ENCODE measurements at places on chromosomes 2 and 18. TPM values are rescaled to one million over a fixed set of nuclear protein-coding genes. Genes with fewer than 3 reads are reported as not detected.

The TDRD15 gene
- total RNA-seq: not detected

The IL36G gene
- total RNA-seq: not detected

The PJVK gene
- 4.2 TPM for total RNA-seq

The SERPINB3 gene
- not detected for total RNA-seq

The METTL4 gene
- total RNA-seq: 10.4 TPM

The PPP1R1C gene
- total RNA-seq: not detected

The MEP1B gene
- total RNA-seq: not detected

The ANKRD30BL gene
- not detected for total RNA-seq

The COL4A3 gene
- not detected for total RNA-seq

The ASAP2 gene
- 0.16 TPM for total RNA-seq

The TSPYL6 gene
- total RNA-seq: not detected

The PRKAG3 gene
- total RNA-seq: not detected

The MC5R gene
- total RNA-seq: not detected

GRCh38 chr2:5725794-5726463 lies 33.7 kb downstream of the SOX11 start:
- H3K36me3 ChIP-seq: no peaks in the 10 kb centered on the region
- H3K4me1 ChIP-seq: no peaks in the 10 kb centered on the region
- H3K27ac ChIP-seq: no peak overlapping the region
- no peak overlapping the region for H3K4me3 ChIP-seq

DNA sequence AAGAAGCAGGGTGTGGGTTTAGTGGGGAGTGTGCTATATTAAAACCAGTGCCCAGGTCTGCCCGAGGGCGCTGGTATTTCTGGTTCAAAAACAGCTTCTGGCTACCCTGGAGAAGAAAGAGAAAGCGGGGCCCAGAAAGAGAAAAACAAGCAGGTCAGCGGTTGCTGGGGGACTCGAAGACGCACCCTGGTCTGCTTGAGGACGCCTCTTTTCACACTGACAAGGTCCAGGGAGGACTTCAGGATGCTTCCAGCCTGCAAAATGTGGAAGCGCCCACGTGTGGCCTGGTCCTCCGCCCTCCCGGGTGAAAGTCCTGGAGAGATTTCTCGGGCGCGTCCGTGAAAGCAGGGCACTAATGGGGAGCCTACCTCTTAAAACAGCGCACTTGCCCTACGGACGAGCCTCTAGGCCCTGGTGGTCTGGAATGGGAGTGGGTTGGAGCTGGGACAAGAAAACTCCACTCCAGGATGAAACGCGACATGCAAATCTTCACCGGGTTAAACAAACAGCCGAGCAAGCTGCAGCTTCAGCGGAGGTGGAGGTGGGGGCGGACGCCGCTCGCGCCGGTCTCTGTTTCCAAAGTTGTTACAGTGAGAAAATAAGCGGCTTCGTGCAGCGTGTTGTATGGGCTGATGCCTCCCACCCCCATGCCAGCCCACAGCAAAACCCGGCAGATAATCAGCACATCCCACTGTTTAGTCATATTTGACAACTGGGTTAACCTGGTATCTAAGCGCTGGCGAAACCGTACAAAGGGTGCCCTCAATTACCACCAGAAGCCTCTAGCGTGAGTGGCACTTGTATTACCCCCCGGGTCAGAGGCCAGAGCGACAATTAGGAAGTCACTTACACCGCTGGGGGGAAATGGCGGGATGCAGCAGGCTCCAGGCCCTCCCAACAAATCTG lies 1.1 kb upstream of the SP9 start:
- H3K4me3 ChIP-seq: peak overlapping the region; percentile 25
- H3K36me3 ChIP-seq: no peaks in the 10 kb centered on the region
- H3K27me3 ChIP-seq: peaks cover 92% of the 10 kb centered on the region
- no peak overlapping the region for H3K27ac ChIP-seq
- H3K4me1 ChIP-seq: peaks cover 57% of the 10 kb centered on the region

DNA sequence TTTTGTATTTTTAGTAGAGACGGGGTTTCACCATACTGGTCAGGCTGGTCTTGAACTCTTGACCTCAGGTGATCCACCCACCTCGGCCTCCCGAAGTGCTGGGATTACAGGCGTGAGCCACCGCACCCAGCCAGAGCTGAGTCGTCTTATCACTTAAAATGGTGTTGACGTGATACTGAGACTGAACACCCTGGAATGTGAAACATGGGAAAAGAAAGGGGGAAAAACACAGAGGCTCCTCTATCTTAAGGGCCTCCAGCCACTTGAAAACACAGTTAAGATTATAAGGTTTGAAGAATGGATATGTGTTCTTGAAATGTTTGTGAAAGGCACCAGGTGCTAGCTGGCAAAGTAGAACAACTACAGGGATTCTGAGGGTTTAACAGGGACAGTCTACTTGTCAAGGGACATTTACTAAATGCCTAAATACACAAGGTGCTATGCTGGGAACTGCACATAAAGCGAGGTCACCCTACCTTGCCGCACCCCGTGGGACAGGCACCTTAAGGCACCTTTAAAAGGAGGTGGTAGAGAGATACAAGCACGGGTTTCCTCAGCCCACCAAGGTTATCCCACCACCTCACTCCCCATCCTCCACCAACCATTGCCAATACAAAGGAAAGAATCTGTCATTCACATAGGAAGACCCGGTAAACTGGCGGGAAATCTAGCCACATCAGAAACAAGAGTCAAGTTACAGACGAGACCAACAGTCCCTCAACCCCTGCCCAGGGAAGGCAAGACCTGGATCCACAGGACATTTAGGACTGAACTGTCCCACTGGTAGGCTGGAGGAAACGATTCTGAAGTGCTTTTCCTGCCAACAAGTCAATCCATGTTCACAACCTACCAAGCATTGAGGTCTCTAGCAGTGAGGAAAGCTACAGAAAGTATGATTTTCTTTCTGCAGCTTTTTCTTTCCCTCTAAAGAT lies 43.4 kb downstream of the STK39 start:
- no peak overlapping the region for H3K4me3 ChIP-seq
- H3K27ac ChIP-seq: no peak overlapping the region
- DNase-seq: no peak
- no peaks in the 10 kb centered on the region for H3K36me3 ChIP-seq

- H3K27ac ChIP-seq: no peak overlapping the region
- no peaks in the 10 kb centered on the region for H3K4me1 ChIP-seq
- no peaks in the 10 kb centered on the region for H3K27me3 ChIP-seq
- DNase-seq: no peak
These were observed 172.8 kb downstream of the CD226 start for GRCh38 chr18:69774831-69775230.

GRCh38 chr18:75253784-75254183 lies 43.2 kb downstream of the TSHZ1 start:
- H3K4me3 ChIP-seq: no peak overlapping the region
- H3K36me3 ChIP-seq: no peaks in the 10 kb centered on the region
- H3K4me1 ChIP-seq: peaks cover 25% of the 10 kb centered on the region
- H3K27ac ChIP-seq: no peak overlapping the region

GRCh38 chr2:25336383-25336841 lies 5.3 kb downstream of the DNMT3A start:
- no peak overlapping the region for H3K4me3 ChIP-seq
- no peak for DNase-seq
- H3K36me3 ChIP-seq: peaks cover 2% of the 10 kb centered on the region
- no peaks in the 10 kb centered on the region for H3K27me3 ChIP-seq
- H3K27ac ChIP-seq: peak overlapping the region; percentile 39

DNA sequence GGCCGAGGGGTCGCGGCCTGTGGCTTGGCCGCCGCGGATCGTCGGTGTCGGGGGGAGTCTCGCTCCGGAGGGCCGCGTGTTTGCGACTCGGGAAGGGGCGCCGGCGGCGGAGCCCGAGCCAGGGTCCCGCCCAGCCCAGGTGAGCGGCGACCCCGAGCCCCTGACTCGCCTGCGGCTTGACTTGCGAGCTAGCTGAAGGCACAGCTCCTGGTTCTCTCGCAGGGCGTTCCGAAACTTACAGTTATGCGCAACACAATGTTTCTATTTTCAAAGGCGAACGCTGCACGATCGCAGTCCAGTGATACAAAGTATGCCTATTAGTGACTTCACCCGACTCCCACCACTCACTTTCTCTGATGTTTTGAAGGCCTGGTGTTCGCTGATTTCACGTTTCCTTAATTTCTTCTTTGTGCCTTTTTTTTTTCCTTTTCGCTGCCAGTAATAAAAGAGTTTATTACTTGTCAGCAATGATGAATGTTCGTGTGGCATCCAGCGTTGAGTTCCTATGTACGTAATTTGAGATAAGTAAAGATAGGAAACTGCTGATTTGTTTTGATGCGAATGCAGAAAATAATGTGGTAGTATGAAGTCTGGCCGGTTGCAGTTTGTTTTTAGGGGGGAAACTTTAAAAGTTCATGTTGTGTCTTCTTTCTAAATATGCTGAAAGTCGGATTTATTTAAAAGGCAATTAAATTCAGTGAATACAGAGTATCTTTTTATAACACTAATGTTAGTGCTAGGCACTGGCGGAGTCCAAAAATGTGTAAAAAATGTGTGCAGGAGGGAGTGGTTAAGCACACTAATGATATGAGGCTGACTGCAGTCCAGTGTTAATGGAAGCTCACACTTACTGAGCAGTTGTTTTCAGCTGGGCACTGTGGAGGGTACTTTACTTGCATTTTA lies 706 bp downstream of the UBXN2A start:
- H3K4me1 ChIP-seq: peaks cover 19% of the 10 kb centered on the region
- no peaks in the 10 kb centered on the region for H3K27me3 ChIP-seq
- peak overlapping the region; percentile 88 for H3K4me3 ChIP-seq

GRCh38 chr2:98160554-98160953 lies 73.6 kb downstream of the VWA3B start:
- no peak overlapping the region for H3K27ac ChIP-seq
- no peaks in the 10 kb centered on the region for H3K27me3 ChIP-seq
- no peaks in the 10 kb centered on the region for H3K4me1 ChIP-seq
- H3K4me3 ChIP-seq: no peak overlapping the region
- no peaks in the 10 kb centered on the region for H3K36me3 ChIP-seq

DNA sequence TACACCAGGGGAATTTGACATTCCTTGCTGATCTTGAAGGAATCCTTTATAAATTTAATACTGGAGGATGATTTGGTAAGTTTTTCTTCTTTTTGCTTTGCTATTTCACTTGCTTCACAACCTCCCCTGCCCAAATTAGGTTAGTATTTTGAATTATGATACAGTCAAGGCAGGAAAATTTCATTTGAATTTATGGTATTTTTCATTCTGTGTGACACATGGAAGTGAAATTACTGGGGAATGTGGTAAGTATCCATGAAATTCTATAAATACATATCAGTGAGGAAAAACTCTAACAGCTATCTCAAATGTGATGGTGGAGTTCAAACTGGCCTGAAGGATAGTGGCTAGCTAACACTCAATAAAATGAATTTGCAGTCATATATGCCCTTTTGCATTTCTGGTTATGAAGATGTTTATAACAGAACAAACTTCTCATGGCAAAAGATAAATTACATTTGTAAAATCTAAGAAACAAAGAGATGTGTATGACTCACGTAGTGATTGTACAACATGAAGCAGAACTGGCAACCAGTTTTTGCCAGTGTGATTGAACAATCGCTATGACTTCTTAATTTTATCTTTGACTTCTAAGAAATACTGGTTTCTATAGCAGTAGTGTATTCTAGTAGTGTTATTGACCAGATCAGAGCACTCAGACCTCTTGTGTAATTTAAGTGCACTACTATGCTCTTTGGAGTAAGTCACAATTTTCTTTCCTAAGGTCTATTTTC lies 152.6 kb downstream of the IKZF2 start:
- DNase-seq: no peak
- H3K4me1 ChIP-seq: no peaks in the 10 kb centered on the region
- H3K4me3 ChIP-seq: no peak overlapping the region

DNA sequence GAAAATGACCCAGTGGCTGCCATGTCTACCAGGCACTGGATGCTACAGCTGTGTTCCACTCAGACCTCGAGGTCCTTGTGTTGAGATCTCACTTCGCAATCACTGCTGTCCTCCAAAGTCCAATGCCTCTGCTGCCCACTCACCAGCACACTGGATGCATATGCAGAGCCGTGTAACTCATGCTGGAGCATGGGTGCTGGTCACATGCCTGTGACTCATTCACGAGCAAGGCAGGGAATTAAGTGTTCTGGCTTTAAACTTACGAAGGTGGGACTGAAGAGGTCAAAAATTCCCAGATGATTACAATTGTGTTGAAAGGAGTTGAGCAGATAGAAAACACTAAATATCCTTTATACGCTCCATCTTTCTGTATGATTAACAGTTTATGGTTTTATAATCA lies 417.5 kb downstream of the NUP35 start:
- H3K27me3 ChIP-seq: no peaks in the 10 kb centered on the region
- H3K4me1 ChIP-seq: no peaks in the 10 kb centered on the region
- no peak for DNase-seq
- H3K36me3 ChIP-seq: no peaks in the 10 kb centered on the region
- no peak overlapping the region for H3K4me3 ChIP-seq
- H3K27ac ChIP-seq: no peak overlapping the region

DNA sequence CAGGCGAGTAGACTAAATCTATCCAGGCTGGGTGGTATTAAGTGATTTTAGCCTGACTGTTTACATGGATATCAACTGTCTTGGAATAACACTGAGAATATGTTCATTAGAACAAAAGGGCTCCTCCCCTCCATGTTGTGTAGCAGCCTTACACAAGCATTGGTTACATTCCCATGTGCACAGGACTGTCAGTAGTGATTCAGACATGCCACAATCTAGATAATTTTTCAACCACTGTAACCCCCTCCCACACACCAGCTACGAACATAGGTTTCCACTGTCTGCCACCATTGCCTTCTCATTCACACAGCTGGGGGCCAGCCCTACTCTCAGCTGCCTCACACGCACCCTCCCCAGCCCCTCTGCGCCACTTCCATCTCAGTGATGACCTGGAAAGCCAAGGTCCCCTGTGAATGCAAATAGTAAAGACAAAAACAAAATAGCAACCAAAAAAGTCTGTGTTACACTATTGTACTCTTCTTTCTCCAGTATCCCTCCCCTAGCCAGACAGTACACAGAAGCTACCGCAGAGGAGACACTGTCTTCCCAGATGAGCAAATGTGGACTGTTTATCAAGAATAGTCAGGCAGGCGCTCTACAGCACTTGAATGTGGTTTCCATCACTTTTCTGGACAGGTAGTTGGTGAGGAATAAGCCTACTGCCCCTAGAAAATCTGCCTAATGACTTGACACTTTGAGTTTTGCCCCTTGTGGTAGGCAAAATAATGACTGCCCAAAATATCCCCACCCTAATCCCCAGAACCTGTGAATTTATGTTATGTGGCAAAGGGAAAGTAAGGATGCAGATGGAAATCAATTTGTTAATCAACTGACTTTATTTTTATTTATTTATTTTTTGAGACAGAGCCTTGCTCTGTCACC lies 27.9 kb upstream of the TYMS start:
- no peak overlapping the region for H3K27ac ChIP-seq
- no peak for DNase-seq
- no peaks in the 10 kb centered on the region for H3K36me3 ChIP-seq

DNA sequence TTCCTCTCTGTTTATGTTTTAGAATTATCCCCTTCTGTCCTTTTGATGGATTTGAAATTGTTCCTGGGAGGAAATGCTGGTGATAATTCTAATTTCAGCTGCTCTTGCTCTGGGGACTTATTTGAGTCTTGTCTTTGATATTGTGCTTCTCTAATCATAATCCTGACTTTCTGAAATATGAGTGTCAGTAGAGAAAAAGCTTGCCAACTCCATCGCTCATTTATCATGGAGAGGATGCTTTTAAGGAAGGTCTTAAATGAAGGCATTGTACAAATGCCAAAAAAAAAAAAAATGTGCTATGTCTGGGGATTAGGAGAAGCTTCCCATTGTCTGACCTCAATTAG lies 159.5 kb downstream of the NYAP2 start:
- no peaks in the 10 kb centered on the region for H3K27me3 ChIP-seq
- no peak overlapping the region for H3K4me3 ChIP-seq
- no peak overlapping the region for H3K27ac ChIP-seq
- DNase-seq: no peak
- H3K4me1 ChIP-seq: no peaks in the 10 kb centered on the region
- H3K36me3 ChIP-seq: no peaks in the 10 kb centered on the region

- H3K27ac ChIP-seq: no peak overlapping the region
- H3K4me1 ChIP-seq: peaks cover 41% of the 10 kb centered on the region
- peak overlapping the region; percentile 43 for H3K4me3 ChIP-seq
- H3K27me3 ChIP-seq: peaks cover 39% of the 10 kb centered on the region
These were observed 845 bp upstream of the MYCN start for GRCh38 chr2:15939556-15939853.

All from CD4-positive, alpha-beta T cell (primary cell).